Stimulated activated CD4-positive, alpha-beta T cell treated with anti-CD3 and anti-CD28 coated beads, TNF-alpha, amount 100 ng/mL, for 4 hours (primary cell): ENCODE measurements at places on chromosomes 1 and 21.

GRCh38 chr21:37374027-37374426, 7.5 kb downstream of the DYRK1A start:
- no peak for DNase-seq

GRCh38 chr1:226581650-226582330, 33.2 kb downstream of the STUM start:
- no peak for DNase-seq

DNA sequence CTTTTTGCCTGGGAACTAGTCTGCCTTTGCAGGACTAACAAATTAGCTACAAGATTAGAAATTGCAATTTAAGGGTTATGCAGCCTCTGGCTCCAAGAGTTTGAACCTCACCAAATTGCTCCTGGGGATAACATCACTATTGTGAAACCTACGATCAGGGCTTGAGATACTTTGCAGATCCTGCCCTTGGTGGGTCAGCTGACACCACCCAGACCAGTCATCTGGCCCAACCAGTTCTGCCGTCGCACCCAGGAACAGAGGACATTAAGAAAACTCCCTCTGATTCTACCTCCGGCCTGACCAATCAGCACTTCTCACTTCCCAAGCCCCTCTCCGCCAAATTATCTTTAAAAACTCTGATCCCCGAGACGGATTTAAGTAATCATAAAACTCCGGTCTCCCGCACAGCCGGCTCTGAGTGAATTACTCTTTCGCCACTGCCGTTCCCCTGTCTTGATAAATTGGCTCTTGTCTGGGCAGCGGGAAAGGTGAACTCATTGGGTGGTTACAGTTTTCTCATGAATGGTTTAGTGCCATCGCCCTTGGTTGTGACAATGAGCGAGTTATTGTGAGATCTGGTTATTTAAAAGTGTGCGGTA, 32.9 kb upstream of the B3GALT5 start:
- no peak for DNase-seq

DNA sequence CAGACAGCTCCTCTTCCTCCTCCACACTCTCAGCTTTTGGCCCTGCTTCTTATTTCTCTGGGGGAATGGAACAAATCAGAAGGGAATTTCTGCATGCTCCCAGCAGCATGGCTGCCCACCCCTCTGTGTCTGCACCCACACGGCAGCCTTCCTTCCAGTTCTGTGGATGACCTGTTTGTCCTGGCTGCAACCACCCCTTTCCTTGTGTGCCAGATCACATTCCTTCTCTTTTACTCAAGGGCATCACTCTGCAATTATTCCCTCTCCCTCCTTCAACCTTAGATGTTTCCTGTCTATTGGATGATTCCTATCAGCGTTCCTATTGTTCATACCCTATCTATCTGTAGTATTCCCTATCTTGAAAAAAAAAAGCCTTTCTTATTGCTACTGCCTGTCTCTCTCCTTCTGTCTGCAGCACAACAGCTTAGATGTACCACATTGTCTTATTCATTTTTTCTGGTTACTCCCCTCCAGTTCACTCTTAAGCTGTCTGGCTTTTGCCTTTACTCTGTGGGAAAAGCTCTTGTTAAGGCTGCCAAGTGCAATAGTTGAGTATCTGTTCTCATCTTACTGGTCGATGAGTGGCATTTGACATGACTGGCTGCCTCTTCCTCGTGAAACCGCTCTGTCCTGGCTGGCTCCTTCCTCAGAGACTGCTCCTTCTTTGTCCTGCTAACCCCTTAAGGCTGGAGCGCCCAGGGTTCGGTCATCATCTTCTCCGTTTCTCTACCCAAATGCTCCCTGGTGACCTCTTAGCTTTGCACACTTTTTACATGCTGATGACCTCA, 351.1 kb downstream of the CAMTA1 start:
- no peak for DNase-seq

DNA sequence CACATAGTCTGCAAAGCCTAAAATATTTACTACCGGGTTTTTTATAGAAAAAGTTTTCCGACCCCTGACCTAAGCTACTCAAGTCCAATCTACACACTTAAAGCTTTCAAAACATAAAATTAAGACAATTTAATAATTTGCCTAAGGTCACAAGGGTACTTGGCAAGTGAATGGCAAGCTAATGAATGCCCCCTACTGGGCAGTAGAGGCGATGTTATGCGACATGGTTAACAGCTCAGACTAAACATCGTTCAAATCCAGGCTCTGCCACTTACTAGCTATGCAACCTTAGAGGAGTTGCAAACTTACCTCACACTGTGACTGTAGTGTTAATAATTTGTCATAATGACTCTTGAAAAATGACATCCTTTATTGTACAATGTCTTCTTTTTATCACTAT, 317.2 kb upstream of the NFIA start:
- no peak for DNase-seq

DNA sequence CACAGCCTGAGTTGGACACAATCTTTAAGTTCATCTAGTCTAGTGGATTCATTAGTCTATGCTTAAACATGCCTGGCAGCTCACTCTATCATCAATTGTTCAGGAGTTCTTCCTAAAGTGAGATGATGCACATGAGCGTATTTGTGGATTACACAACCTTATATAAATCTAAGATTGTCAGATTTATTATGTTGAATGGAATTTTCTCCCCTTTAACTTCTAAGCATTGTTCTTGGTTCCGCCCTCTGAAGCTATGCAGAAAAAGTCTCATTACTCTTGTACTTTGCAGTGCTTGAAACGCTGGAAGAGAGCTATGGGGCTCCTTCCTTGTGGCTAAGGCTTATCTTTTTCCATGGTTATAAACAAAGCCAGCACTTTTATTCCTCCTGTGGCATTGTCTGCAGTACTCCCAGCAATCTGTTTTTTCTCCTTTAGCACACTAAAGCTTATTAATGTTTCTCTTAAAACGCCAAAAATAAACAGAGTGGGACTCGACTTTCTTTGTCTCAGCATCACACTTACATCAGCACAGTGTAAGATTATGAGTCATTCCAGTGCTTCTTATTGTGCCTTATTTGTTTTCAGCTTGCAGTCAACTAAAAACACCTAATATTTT, 316.8 kb upstream of the CAMK1G start:
- no peak for DNase-seq

DNA sequence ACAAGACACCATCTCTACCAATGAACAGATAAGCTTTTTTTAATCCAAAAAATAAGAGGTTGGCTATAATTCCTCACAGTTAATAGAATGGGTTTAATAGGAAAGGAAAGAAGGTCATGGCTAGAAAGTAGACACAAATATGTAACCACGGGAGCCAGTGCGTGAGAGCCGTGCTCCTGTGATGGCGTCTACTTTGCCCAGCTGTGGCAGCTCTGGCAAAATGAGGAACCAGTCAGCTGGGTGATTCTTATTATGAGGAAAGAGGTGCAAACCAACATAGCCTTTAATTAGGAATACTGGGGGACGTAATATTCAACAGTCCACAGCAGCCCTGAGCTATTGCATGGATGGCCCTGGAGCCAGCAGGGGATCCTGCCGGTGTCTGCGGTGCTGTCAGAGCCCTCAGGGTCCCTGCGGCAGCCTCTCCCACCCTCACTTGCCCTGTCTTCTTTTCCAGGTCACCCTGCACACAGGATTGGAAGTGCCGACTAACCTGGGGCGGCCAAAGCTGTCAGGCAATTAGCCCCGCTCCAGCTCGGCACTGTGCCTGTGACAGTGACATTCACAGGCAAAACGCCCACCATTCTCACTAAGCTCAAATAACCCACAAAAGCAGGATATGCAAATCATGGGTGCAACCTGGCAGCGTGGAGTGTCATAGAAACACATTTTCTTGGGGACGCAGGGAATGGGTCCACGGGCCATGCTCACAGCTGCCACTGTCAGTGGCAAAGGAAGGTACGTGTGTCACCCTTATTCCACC, 25.9 kb upstream of the GNPAT start:
- DNase-seq: no peak

- no peak for DNase-seq
Measured at GRCh38 chr1:150548632-150549495, at the start of gene ADAMTSL4. TSS of gene ADAMTSL4 (plus strand) at chr1:150549408. CDS start at chr1:150552289, 2,881 bp downstream.

GRCh38 chr1:17011439-17012307, at the start of gene ATP13A2:
TSS of gene ATP13A2 (minus strand) at chr1:17011928. CDS start at chr1:17011738, 190 bp downstream.
- peak; percentile 71 for DNase-seq

DNA sequence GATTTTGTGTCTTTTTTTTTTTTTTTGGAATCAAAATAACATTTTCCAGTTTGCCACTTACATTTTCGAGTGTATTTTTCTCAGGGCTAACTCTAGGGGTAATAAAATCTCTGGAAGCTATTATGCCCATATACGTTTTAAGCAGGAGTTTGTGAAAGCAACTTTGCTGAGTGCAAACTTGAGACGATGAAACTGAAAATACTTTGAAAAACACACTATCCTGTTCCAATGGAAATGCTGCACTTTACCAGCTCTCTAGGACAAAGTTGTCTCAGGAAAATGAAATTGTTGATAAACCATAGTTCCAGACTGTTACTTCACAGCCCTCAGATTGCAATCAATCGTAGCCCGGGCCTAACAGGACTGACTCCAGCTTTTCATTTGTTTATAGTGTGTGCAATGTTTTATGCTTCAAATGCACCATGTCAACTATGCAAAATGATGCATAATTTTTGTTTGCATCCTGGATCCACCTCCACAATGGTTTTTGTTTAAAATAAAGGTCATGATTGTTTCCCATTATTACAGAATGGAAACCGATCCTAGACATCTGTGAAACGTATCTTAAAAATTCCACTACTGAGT, 220.6 kb upstream of the PKN2 start:
- DNase-seq: no peak
